ENCODE measurements at places on chromosomes 7 and 10.

DNA sequence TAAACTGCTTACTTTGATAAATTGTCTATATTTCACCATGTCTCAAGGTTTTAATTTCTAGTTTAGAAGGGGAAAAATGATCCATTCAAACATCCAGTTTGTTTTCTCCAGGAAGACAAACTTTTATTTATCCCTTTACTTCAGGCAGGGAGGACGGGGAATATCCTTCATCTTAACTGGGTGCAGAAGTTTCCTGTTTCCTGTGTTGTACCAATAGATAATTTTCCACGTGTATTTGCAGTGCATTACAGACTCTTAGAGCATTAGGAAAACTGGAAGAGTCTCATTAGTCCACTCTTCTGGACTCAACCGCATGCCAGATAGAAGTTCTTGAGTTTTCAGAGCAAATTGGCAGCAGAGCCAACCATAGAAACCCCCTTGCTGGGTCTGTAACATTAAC, 39.4 kb upstream of the PIP4K2A start:
- DNase-seq: no peak

DNA sequence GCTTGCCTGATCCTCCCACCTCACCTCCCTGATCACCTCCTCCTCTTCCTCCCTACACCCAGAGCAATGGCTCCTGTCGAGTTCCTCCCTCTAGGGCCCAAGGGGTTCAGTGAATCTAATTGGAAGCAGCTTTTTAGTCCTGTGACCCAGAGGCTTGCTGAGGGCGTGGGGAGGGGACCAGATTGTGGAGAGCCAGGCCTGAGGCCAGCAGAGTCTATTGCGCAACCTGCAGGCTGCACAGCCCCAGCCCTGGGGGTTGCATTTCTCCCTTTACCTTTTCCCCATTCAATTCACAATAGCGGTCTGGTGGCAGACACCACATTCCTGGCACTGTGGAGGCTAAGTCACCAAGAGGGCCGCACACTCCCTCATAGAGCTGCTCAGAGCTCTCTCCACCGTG, 32.5 kb downstream of the GHRHR start:
- DNase-seq: no peak

DNA sequence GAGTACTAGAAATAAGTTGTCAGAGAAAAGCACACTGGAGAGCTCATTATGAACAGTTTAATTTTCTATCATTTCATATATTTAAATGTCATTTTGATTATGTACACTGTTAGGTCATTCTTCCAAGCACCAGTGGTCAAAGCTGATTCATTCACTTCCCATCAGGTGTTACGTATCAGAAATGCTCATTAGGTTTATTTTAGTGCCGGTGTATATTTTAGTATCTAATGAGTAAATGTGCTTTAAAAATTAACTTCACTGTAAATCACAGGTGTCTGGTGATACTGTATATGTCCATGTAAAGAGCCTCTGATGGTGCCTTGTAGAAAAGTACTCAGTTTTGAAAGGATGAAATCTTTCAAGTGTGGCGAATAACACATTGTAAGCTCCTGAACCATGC, 3.5 kb downstream of the DMTF1 start:
- DNase-seq: no peak

DNA sequence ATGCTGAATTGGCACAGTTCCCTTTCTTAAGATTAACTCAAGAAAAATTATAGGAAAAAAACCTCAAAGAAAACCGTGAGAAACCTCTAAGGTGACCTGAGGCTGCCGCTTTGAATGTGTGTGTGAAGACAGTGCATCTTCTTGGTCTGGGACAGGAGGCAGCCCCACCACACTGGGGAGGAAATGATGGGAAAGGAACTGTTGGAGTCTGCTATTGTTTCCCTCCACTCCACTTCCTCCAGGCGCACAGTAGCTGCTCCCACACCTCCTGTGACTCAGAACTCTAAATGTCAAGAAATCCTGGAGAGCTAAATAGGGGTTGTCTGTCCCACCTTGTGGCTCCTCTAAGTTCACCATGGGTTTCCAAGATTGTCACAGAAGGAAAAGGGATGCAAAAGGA, 179.4 kb downstream of the PDE1C start:
- DNase-seq: no peak

DNA sequence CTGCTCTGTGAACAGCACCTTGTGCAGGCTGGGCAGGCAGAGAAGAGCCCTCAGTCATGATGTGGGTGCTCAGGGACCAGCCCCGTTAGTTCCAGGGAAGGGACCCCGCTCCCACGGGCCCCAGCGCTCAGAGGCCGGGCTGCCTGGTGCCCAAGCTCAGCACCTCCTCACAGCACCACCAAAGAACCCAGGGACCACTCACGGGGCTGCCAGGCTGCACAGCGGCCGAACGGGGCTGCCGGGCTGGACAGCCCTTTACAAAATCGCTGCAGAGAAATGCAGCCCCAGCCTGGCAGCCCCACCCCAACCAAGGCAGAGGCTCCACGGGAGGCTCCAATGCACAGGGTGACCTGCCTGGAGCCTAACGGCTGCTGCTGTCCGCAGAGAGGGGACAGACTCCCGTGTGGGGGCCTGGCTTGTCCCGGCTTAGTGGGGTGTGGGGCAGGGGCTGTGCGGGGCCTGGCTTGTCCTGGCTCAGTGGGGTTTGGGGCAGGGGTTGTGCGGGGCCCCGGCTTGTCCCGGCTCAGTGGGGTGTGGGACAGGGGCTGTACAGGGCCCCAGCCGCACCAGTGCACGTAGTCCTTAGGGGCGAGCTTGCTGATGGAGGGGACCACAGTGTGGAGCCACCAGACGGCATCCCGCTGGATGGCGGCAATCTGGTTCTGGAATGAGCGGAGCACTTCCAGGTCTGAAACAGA, 9.2 kb downstream of the INTS1 start:
- DNase-seq: no peak

DNA sequence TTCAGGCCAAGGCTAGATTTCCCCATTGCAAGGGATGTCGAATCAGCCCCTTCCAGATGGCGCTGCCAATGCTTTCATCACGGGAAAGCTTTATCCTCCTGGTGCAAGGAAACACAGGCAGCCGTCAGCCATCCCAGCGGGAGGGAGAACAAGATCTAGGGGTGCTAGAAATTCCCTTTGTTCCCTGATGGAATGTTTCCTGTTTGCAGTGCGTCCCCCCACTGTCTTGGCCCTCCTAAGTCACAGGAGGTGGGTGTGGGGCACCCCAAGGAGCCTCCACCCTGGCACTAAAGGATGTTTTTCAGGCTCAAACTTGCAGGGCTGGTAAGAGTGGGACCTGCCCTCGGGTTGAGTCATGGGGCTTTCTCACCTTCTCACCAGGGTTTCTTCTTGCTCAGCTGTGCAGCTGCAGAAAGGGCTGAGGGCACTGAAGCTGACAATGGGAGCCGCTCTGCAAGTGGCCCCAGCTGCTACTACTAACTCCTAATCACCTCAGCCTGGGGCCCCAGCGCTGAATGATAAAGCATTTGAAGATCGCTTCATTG, 103.6 kb downstream of the PRPF18 start:
- DNase-seq: peak; percentile 62

GRCh38 chr7:98250789-98251188, 1.2 kb downstream of the TECPR1 start:
- DNase-seq: no peak

- no peak for DNase-seq
Measured at GRCh38 chr10:66723608-66724400, 202.0 kb upstream of the LRRTM3 start.

Data from epithelial cell of prostate (primary cell).